ENCODE measurements at places on chromosomes 4 and X.

DNA sequence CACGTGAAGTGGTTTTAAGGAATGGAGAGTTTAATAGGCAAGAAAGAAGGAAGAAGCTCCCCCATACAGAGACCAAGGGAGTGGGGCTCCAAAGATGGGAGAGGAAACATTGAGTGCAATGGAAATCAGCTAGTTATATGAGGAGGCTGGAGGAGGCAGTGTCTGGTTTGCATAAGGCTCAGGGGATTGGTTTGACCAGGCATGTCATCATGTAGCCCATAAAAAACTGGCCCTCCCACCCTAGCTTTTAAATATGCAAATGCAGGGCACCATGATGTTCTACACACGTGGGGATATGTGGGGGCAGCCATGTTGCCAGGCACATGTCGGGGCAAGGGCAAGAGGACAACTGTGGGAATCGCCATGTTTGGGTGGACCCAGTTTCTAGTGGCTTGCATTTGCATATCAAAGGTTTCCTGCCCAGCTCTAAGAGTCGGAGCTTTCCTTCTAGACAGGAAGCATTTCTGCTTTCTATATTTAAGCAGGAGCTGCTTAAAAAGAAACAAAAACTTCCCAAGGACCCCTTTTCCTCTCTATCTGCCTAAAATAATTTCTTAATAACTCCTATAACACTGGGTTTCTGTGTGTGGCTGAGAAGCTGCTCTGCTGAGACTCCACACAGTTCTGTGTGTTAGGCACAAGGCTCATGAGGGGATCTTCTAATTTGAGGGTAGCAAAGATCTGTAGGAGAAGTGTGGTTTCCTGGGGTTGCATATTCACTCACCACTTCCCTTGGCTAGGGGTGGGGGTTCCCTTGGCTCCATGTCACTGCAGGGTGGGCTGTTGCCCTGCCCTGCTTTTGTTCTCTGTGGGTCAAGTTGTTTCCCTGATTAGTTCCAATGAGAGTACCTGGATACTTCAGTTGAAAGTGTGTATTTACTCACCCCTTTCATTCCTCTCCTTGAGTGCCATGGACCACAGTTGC lies 113.5 kb downstream of the VSIG4 start:
- DNase-seq: no peak

- DNase-seq: no peak
Observed at GRCh38 chrX:16975233-16975632, 28.8 kb downstream of the REPS2 start.

DNA sequence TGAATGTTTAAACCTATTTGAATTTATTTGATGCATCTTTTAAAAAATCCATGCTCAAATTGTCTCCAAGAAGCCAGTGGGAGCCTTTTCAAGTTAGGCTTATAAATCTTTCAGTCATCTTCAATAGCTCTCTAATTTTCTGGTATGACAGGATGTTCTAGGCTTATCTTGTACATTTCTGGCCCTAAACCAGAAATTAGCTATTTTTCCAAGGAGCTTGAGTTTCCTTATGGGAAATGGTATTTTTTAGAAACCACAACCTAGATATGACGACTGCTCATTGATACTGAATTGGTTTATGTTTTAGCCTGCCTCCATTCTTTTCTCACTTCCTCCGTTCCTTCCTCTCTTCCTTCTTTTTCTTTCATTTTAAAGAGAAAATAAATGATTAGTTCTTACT lies 172.3 kb downstream of the SPRY1 start:
- DNase-seq: no peak

DNA sequence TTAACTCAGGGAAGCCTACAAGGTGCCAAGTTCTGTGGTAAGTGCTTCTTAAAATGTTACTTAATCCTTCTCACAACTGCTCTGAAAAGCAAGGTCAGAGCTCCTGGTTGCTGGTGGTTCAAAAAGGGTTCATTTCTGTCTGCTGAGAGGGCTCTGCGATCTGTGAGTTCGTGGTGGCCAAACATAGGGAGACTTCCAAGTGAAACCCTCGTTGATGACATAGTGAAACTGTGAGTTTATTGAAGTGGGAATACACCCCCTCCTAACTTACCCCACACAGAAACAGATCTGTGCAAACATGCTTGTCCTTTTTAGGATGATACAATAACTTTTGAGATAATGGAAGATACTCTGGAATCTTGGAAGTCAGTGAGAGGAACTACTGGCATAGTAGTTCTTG lies 164.8 kb upstream of the PGRMC2 start:
- DNase-seq: no peak

GRCh38 chr4:20687864-20688263 lies 12.4 kb upstream of the PACRGL start:
- DNase-seq: no peak

DNA sequence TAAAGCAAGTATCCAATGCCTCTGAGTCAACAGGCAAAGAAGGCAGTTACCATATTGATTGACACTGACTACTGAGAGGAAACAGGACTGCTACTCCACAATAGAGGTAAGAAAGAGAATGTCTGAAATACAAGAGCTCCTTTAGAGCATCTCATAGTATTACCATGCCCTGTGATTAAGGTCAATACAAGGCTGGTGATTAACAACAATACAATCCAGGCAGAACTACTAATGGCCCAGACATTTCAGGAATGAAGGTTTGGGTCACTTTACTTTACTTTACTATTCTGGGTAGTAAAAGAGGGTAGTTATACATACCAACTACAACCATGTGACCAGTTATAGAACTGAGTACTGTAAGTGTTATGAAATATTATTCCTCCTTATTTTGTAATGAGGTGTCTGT lies 44.5 kb downstream of the BRWD3 start:
- no peak for DNase-seq

DNA sequence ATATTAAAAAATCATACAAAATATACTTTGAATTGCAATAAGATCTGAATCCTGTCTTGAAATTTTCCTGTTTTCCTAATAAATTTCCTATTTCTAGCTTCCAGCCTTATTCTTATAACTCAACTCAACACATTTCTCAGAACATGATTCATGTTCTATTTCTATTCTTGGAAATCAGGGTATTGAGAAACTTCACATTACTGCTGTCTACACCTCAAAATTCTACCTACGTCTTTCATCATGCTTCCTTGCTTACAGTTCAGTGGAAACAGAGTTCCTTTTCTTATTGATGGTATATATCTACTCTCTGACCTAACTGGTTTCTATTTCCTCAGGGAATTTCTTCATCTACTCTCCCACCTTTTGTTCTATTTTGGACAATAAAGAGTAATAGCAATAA lies 2139.0 kb downstream of the ARAP2 start:
- DNase-seq: no peak

GRCh38 chr4:124710015-124710741 lies 2.4 kb downstream of the ANKRD50 start:
- DNase-seq: no peak

DNA sequence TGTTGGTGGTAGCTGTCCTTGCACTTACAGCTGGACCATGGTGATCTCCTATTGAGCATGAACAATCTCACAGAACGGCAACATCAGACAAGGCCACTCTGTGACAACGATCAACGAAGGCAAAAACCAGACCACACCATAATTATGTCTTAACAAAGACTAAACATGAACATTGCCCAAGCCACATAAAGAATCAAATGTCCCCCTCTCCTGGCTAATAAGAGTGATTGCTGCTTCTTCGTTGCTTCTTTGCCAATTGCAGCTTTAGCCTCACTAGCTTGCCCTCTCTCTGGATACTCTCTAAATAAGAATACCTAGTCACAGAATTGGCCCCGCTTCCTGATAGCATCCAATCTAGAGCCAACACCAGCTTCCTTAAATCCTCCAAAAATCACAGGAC lies 41.5 kb upstream of the PGRMC1 start:
- no peak for DNase-seq

DNA sequence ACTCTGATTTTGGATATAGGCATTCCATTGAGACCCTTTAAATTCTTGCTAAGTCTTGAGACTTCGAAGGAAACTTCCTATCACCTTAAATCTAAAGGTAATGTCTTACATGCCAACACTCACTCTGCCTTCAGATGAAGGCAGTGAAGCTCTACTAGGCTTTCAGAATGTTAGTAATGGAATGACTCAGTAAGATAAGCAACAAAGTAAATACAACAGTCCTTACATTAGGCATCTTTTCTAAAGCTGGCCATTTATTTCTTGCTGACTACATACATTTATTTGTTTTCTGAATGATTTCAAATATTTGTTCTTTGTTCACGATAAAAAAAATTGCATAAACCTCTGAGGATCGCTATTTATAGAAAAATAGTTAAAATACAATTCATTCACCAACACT lies 43.5 kb downstream of the ASIC5 start:
- DNase-seq: no peak

DNA sequence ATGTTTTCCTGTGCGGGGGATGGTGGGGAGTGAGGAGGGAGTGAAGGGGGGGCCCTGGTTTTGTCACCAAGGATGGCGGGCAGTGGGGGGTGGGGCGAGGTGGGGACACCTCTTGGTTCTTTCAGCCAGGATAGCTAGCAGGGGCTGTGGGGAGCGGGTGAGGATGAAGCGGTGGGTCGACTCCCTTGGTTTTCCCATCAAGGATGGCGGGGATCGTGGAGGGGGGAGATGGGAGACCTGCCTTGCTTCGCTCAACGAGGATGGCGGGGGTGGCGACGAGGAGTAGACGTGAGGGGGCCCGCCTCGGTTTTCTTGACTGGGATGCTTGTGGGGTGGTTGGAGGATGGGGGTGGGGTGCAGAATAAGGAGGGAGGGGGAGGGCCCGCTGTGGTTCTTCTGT lies 643 bp downstream of the FHL1 start:
- no peak for DNase-seq

GRCh38 chr4:180190382-180190781 lies 2052.8 kb upstream of the TENM3 start:
- no peak for DNase-seq

DNA sequence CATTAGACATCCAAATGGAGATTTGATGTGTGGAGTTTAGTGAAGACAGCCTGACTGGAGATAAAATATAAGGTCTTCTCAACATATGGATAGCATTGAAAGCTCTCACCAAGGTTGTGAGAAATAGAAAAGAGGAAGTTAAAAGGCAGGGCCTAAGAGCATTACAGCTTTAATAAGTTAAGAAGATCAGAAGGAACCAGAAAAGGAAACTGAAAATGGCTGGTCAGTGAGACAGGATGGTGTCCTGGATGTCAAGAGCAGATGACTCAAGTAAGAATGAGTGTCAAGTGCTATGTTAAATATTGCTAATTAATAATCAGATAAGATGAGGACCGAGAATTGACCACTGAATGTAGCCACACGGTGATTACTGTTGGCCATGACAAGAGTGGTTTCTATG lies 642.9 kb downstream of the STPG2 start:
- DNase-seq: no peak

GRCh38 chr4:146237092-146237491 lies 22.8 kb downstream of the REELD1 start:
- DNase-seq: no peak

GRCh38 chrX:72042852-72043248 lies 88.9 kb downstream of the RTL5 start:
- DNase-seq: no peak

Measured in anterior cingulate cortex (tissue), 58 donors.